Activated effector memory CD4-positive, alpha-beta T cell treated with anti-CD3 and anti-CD28 coated beads, Interleukin-2, amount 50 U/mL, for 16 hours (primary cell): ENCODE measurements at places on chromosomes 6 and 20.

DNA sequence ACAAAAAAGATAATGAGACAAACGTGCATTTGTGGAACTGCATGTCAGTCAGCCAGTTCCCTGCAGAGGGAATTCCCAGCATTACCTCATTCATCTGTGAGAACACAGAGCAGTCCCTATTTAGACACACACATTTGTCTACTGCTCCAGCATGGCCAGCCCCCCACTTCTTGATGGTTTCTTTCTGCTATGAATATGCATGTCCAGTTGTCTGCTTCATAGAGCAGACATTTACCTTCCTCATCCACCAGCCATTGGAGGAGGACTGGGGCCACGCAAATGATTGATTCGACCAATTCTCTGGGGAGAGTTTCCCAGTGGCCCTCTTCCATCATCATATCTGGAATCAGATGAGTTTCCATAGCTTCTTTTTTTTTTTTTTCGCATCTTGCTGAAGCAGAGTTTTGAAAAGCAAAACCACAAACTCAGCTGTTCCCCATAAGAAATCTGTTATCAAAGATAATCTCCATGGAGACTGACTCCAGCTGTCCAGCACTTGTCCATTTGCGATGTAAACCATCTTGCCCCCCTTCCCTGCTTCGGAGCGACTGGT lies 11.8 kb downstream of the ENPP1 start:
- DNase-seq, result no peak

DNA sequence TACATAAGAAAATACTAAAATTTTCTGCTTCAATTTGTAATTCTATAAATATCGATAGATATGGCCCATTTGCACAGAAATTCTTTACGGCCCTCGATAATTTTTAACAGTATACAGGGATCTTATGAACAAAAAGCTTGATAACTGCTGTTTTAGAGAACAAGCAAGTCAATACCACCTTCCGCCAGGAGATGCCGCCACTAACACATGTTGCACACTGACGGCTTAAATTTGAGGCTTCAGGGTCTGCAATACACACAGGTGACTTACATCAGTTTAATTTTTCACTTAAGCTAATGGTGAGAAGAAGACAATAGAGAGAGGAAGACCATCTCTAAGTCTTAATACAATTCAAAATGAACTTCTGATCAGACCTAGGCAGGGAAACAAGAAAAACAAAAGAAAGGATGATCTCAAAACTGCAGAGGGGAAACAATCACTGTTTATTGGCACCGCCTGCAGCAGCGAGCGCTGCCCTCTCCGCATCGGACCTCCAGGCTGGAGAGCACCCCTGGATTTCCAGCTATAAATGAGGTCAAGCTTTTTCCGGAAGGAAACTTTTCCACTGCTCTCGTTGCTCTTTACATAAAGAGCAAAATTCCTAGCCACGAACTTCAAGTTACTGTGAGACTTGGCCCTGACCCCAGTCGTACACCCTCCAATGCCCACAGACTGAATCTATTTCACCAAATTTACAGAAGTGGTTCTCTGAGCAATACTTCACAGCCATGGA lies 53.9 kb downstream of the OTOR start:
- DNase-seq, result peak; percentile 83

- no peak for DNase-seq
Observed at GRCh38 chr6:12419631-12420272, 129.6 kb downstream of the EDN1 start.

DNA sequence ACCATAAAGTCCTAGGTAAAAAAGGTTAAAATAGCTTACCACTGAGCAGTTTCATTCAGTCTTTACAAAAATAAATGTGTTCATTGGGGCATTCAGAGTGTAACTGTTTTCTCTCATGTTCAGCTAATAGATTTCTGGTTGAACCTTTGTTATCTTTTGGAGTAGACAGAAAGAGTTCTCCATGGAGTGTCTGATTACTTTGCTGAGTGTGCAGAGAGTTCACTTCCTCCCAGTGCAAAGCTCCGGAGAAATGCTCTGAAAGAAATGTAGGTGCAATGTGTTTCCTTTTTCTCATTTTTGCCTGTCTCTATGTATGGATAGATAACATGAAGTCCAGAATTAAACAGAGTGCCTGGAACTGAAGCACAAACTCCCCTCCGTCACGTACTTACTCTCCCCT lies 52.6 kb downstream of the JAG1 start:
- no peak for DNase-seq
